ENCODE measurements at places on chromosomes 12 and 14.

- DNase-seq = no peak
Measured at GRCh38 chr12:10358131-10358530, 31.7 kb downstream of the KLRK1 start.

DNA sequence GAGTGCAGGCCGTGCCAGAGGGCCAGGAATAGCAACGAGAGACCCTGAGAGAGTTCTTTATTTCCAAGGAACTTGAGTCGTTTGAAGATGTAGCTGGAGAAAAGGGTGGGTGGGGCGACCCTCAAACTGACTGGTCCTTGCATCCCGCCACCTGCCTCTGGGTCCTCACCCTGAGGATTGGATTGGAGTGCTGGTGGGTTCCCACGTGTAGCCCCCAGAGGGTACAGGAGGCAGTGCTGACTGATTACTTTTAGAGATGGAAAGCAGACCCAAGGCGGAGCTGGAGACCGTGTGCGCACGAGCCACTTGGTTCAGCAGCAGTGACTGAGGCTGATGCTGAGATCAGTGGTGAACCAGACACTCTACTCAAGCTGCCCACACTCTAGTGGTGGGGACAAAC, 6.9 kb downstream of the EMG1 start:
- DNase-seq = no peak

- DNase-seq = no peak
Measured at GRCh38 chr12:63826006-63826585, 18.4 kb upstream of the SRGAP1 start.

DNA sequence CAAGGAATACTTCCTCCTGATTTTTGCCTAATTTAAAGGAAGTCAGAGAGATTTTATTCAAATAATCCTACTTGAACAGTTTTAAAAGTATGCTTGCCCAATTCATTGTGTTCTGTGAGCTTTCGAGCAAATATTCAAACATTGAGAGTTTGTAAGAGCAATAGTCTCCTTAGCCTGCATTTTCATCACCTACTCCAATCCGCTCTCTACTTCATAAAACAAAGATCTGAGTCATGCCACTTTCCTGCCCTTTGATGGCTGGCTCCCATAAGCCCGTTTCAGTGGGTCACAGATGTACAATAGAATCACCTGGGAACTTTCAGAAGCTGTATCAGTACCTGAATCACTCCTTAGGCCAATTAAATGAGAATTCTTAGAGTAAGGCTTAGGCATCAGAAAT, 319.2 kb downstream of the PDZRN4 start:
- no peak for DNase-seq

DNA sequence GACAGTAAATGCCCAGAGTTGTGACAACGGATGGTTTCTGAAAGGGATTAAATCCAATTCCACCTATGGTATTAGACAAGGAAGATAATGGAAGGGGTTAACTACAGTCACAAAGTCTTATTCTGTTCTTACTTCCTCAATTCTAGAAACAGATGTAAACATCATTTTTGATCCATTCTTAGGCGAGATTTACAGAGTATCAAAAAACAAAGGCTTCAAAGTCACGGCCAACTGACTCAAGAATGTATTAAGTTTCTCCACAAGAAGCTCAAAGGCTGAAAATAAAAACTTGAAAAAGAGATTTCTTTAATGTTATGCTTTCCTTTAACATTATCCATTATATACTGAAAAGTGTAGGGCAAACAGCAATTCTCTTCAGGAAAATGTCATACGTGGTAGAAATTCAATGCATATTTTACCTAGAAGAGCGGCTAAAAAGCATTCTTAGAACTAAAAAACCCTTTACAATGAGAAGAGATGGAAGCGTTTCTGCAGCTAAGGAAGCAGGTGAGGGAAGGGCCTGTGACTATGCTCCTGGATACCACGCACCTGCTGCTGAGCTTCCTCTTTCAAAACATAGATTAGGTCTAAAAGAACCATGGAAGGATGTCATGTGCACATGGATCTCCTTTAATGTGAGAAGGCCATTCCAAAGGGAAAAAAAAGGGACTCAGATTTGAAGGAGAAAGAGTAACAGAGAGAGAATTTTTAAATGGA, 185.8 kb downstream of the STXBP6 start:
- DNase-seq = no peak

GRCh38 chr12:4215229-4216186, 58.1 kb upstream of the CCND2 start:
- peak; percentile 71 for DNase-seq

DNA sequence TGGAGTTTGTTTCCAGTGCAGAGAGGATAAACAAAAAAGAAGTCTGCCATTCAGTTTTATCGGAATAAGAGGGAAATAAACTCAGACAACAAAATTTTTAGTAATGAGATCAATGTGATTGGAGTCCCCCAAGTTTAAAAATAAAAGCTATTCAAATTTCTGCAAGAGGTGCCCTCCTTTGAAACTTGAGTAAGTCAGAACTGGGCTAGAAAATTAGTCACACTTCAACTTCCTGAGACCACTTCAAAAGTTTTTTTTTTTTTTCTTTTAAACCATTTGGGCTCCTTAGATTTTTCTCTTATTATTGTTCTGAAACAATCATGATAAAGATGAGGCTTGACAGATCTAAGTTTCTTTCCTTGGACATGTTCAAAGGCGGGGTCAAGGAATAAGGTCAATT, 3.2 kb downstream of the DACT1 start:
- DNase-seq = no peak

DNA sequence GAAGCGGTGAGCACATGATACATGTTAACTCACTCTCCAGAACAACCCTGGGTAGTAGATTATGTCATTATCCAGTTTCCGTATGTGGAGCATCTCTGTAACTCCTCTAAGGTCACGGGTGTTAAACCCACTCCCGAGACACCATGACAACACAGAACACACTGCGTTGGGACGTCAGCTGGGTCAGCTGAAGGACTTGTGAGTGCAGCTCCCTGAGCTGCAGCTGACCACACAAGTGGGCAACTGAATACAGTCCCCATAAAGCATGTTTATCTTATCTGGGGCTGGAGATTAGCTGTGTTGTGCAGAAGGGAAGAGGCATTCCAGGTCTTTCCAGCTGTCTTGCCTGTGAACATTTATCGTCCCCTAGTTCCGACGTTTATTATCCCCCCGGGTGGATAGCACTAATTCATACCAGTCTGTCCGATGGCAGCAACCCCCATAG, 211.5 kb downstream of the CHST11 start:
- no peak for DNase-seq

- no peak for DNase-seq
Measured at GRCh38 chr14:55706365-55706684, 126.3 kb downstream of the KTN1 start.

DNA sequence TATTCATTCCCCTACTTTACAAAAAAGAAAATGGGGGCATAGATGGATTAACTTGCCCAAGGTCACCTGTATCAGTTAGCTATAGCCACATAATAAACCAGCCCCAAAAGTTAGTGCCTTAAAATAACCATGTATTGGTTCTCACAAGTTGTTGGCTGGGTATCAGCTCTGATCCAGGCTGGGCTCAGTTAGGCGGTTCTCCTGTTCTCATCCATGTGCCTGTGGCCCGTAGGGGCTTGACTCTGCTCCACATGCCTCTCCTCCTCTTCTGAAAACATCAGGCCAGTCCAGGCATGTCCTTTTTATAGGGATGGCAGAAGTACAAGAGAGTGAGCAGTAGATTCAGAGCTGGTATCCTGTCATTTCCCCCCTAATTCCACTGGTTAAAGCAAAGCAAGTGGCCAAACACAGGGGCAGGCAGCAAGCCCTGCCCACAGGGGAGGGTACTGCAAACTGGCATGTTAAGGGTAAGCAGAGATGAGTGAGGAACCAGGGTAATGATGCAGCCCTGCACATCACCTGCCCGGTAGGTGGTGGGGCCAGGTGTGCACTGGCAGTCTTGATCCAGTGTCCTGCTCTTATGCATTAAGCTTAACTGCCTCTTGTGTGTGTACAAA, 47.9 kb upstream of the TUNAR start:
- DNase-seq = no peak

GRCh38 chr14:104784846-104785707, 10.5 kb downstream of the AKT1 start:
- DNase-seq = no peak

DNA sequence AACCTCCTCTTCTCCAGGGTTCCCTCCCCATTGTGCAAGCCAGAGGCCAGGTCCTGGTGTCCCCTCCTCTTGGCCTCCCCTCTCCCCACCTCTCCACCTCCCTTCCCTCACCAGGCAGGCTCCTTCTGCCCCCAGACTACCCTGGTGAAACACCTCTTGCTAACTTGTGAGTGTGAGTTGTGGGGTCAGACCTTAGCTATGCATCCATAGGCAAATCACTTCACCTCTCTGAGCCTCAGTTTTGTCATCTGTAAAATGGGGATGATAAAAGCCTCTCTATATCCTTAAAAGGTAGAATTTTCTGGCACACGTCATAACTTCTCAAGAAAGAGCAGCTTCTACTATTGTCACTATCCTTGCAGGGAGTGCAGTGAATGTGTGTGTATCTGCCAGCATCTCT, 7.9 kb upstream of the DIO3 start:
- no peak for DNase-seq

- no peak for DNase-seq
Measured at GRCh38 chr12:26172946-26173552, 22.3 kb upstream of the SSPN start.

- DNase-seq = no peak
Measured at GRCh38 chr12:130124605-130125244, 37.5 kb upstream of the FZD10 start.

GRCh38 chr14:40232302-40232701, 800.1 kb upstream of the FBXO33 start:
- DNase-seq = no peak

DNA sequence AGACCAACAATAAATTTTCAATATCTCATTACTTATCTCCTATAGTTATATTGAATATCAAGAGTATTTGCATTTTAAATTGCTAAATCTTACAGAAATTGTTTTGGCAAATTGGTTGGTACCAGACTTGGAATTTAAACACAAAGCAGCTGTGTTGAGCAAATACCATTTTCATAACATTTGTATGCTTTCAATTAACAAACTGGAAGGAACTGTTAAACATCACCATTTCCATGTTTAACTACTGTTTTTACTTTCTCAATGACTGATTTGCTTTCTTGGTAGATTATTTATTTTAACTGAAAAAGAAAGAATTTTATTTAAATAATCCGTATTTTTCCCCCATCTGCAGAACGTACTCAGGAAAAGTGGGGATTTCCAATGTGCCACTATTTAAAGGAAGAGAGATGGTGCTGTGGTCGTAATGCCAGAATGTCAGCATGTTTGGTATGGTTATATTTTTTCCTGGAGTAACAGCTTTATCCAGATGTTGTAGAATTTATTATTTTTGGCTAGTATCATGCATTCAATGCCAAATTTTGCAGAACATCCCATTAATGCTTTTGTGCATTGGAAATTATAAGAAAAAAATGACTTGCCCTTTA, 72.3 kb downstream of the METTL25 start:
- no peak for DNase-seq

- DNase-seq = no peak
Measured at GRCh38 chr12:92619730-92620684, 82.8 kb upstream of the PLEKHG7 start.

- no peak for DNase-seq
Measured at GRCh38 chr14:55532645-55533344, 47.2 kb upstream of the KTN1 start.

GRCh38 chr12:50746431-50746830, 17.5 kb upstream of the ATF1 start:
- DNase-seq = peak; percentile 22

DNA sequence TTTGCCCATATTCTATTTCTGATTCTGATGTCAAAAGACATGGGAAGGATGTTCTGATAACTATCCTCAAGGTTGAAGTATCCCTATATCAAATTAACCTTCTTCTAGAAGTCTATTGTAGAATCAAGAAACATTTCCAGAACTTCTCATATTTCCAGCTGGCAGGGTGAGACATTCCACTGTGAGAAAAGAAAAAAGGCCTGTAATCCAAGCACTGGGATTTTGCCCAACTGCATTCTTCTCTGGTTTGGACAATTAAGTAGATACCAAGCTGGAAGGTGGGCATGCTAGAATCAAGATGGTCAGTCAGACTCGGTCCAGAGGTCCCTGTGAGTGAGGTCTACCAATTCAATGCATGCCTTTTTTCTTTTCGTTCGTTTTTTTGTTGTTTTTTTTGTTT, 60.9 kb downstream of the MAP3K9 start:
- no peak for DNase-seq

DNA sequence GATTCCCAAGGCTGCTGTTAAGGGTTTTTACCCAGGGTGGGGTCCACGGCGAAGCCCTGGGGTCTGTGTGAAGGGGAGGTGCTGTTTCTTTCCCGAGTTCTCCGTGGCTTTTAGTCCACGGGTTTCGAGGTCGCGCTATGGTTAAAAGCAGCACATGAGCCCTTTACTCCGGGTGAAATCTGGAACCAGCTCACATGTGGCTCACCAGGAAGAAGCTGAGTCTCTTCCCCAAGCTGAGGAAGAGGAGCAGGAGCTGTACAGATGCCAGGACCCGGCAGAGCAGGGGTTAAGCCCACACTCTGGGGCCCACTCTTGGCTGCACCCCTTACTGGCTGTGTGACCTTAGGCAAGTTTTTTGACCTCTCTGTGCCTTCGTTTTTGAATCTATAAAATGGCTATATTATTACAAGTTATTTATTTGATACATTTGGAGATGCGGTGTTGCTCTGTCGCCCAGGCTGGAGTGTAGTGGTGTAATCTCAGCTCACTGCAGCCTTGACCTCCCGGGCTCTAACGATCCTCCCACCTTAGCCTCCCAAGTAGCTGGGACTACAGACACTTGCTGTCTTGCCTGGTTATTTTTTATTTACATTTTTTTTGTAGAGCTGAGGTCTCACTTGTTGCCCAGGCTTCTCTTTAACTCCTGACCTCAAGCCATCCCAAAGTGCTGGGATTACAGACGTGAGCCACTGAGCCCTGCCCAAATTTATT, 266.3 kb downstream of the AACS start:
- DNase-seq = no peak

DNA sequence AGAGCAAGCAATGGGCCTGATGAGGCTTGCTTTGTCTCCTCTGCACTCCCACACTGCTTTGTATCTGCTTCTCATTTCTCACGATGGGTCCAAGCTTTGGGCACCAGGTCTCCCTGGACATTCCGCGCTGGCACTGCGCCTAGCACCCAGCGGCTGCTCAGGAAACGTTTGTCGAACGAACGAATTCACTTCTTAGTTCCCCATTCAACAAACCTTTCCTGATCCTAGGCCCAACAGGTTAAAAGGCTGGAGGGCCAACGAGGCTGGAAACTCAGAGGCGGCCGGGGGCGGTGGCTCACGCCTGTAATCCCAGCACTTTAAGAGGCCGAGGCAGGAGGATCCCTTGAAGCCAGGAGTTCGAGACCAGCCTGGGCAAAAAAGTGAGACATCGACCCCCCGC, 1.0 kb upstream of the GLRX5 start:
- DNase-seq = peak; percentile 64

GRCh38 chr12:76804435-76804976, 40.6 kb downstream of the ZDHHC17 start:
- DNase-seq = no peak

All from activated CD8-positive, alpha-beta memory T cell treated with anti-CD3 and anti-CD28 coated beads, Interleukin-2, amount 50 U/mL, for 48 hours (primary cell).